ENCODE measurements at places on chromosomes 2 and 18.

- no peak for DNase-seq
Observed at GRCh38 chr2:28343184-28343942, 49.3 kb upstream of the FOSL2 start.

DNA sequence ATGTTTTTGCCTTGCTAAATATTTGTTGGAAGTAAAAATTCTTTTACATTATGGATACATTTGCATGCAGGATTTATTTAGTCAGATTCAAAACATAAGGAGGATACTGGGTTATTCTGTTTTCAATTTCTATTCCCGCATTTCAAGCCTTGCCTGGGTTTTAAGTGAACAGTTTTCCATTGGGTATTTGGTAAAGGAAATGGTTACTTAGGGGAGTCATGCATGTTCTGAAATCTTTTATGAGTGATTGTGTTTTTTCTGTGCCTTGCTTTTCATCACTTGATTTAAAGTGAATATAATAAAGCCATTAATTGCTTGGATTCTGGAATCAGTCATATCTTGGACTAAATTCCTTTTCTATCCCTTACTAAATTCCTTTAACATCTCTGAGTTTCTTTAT, 12.0 kb upstream of the SP9 start:
- no peak for DNase-seq

DNA sequence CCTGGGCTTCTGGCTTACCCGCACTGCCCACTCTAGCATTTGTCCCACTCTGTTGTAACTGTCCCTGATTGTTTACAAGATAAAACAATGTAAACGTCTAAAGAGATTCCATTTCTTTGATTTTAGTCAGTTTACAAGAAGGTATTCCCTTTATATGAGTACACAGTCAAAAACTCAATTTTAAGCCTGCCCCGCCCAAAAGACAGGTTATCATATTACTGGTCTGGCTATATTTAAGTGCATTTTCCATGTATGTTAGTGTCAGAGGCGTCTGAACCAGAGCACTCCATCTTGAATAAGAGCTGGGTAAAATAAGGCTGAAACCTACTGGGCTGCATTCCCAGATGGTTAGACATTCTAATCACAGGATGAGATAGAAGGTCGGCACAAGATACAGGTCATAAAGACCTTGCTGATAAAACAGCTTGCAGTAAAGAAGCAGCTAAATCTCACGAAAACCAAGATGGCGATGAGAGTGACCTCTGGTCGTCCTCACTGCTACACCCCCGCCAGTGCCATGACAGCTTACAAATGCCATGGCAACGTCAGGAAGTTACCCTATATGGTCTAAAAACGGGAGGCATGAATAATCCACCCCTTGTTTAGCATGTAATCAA, 15.0 kb downstream of the GPR45 start:
- no peak for DNase-seq

DNA sequence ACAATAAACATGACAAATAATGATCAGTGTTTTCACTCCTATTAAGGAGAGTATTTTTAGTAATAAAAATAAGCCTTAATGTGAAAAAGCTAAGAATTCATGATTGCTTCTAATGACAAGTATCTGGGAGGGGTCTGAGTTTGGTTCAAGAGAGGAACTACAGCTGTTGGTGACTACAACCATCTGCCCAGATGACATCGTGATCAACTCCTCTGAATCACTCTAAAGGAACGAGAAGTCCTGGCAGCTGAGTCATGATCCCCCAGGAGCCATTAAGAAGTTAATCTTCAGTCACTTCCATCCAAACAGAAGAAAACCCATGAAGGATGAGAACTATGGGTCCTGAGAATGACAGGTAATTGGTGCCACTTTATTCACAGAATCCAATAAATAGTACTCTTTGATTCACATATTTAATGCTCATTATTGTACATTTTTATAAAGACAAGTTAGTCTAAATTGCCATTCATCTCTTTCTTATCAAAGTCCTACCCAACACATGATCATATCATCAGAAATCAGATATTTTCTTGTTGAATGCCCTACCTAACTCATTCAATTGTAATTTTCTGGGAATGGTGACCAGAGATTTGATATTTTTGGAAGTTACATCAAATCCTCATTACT, 6.8 kb downstream of the TFPI start:
- no peak for DNase-seq

GRCh38 chr2:189281201-189281600, 101.6 kb upstream of the COL5A2 start:
- DNase-seq = no peak

DNA sequence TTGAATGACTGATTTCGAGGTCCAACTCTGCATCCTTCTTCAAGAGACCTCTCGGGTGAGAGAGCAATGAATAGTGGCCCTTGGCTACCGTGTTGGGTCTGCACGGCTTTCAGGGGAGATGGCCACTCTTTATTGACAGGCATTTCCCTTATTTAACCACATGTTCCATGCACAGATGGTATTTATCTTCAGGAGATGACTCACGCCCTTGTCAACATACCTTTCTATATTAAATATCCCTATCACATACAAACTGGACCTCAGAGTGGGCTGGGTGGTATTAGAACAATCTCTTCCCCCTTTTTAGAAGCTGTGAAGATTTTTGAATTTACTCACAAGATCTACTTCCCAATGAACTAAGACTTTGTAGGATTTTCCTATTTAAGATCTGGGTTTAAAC, 109.6 kb upstream of the CDC42EP3 start:
- DNase-seq = no peak

DNA sequence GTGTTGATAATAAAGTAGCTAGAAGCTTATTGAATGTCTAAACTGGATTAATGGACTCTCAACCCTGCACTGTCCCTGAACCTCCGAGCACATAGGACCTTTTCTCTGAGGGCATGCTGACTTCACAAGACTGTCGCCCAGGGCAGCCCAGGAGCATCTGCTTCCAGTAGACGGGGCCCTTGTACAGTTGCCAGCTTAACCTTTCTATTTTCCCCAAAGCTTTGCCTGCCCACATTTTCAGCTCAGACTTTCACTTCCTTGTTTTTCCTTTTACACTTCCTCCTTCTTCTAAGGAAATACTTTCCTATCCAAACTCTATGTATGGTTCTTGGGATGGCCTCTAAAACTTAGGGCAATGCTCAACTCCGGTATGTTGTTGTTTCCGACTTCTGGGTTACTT, 1.3 kb downstream of the VWA3B start:
- DNase-seq = no peak

DNA sequence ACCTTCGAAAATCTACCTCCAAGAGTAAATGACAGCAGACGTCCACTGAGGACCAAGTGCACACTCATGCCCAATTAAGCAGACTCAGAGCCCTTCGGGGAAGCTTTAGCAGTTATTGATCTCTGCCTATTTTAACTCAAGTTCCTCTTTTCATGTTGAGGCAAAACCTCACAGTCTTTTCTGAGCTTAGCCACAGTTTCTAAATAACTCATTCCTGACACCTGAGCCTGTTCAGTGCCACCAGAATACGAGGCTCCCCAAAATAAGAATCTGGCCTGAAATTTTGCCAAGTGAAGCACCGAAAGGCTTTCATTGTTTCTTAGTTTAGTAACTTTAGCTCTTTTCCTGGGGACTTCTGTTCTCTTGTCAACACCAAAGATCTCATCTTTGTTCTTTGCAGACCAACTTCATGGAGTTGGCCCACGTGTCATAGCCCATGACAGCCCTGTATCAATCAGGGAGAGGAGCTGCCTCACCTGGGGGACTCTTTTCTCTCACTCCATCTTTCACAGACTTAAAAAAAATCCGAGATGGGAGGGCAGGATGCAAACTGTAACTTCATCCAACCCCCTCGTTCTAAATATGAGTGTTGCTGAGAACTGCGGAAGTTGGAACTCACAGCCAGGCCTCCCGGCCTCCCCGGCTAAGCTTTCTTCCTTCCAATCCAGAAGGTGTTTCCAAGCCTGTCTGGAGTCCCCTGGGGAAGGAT, 22.2 kb downstream of the INPP5D start:
- no peak for DNase-seq

DNA sequence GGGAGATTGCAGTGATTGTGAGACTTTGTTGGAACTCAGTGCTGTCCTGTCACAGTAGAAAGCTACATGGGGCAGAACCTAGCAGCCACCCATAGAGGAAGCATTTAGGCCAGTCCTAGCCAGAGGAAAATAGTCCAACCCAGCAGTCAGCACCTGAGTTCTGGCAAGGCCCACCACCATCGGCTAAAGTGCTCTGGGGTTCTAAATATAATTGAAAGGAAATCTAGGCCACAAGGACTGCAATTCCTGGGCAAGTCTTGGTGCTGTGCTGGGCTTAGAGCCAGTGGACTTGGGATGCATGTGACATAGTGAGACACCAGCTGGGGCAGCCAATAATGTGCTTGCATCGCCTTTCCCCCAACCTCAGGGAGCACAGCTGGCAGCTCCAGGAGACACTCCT, 28.9 kb upstream of the ACTR2 start:
- DNase-seq = no peak

- DNase-seq = no peak
Observed at GRCh38 chr18:919078-919477, 14.4 kb downstream of the ADCYAP1 start.

DNA sequence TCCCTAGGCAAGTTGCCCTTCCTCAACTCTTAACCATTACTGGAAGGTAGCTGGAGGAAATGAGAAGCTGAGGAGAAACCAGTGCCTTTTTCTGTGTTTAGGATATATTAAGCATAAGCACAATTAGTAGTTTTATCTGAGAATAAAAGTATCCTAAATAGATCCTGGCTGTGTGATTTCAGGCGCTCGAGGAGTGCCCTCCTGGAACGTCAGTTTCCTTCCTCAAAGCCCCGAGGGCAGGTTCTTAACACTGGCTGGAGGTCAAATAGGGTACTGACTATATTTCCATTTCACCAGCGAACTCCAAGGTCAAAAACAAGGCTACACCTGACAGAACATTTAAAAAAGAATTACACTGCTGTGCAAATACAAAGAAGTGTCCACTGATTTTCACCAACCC, 1.5 kb upstream of the STON1 start:
- no peak for DNase-seq

DNA sequence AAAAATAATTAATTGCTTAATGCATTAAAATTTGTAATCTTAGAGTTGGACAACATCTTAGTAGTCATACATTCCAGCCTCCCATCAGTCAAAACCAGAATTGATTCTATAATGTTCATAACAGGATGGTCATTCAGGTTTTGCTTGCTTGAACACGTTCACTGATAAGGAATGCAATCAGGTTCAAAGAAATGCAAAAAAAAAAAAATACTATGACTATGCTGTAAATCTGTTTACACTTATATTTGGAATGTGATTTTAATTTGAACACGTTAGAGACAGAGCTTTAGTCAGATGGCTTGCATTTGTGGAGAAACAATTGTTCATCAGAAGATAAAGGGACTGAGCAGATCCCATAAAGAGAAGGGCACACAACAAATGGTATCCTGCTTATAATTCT, 131.3 kb upstream of the UNC80 start:
- no peak for DNase-seq

DNA sequence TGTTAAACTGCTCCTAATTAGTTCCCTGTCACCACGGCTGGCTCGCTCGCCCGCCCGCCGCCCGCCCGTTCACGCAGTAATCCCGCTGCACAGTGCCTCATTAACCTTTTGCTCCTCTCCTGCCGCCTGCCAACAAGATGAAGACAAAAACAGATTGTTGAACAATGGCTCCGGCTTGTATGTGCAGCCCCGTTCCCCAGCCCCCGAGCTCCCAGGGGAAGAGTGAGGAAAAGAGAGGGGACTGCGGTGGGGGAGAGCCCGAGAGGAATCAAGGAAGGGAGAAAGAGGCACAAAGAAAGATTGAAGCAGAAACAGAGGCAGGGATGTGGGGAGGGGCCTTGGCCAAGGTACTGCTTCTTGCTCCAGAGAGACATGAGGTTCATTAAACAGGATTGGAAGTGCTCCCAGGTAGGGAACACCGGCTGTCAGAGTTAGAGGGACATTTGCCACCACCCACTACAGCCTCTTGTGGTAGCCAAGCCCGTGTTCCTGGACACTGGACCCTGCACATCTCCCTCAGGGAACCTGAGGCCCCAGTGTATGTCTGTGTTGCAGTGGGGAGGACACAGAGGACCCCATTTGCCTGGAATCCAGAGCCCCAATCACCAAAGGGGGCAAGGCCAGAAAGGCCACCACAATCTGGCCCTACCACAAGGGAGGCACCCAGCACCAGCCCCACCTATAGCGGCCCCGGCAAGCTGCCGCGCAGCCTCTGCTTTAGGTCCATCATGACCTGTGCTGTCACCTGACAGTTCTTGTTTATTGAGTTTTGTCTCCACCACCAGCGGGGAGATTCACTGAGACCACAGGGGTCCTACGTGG, 38.1 kb downstream of the EMX1 start:
- DNase-seq = peak; percentile 27

- DNase-seq = no peak
Observed at GRCh38 chr2:143686585-143687164, 557.5 kb downstream of the ARHGAP15 start.

DNA sequence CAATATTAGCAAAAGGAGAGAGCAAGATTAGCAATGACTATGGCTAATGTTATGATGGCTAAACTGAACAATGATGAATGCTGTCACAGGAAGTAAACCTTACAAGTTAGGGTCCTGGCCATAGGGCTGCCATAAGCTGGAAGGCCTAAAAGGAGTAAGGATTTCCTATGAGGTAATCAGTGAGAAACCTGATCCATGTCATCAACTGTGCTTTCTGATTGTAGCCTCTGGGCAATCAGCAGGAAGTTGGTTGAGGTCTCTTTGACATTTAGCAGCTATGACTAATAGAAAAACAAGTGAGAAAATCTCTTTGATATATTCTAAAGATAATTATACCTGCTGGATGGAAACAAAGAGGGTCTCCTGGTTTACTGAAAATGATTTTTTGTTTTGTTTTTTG, 193.0 kb downstream of the RAB3GAP1 start:
- no peak for DNase-seq

DNA sequence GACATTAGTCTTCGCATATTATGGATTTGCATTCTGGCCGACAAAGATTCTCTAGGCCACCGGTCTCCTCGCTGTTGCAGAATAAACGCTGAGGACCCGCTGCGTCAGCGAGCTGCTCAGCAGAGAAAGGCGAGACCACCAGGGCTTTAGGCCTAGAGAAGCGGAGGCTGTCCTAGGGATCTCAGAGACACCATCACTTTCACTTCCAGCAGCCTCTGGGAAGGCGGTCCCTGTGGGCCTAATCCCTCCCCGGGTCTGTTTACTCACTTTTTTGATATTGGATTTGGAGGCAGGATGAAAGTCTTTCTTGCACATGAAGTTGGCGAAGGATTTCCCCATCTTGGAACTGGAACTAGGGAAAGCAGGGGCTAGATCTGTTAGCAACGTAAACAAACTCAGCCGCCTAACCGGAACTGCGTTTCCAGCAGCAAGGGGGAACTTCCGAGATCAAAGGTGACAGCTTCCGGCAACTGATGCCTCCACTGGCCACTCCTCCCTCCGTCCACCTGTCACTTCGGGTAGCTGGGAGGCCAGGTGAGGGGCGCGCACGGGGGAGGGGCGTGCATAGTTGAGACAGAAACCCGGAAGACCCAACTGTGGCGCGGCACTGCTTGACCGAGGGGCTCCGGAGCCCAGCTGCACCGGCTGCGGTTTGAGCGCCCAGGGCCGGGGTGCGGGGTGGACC, at the start of gene SCRN3:
TSS of gene SCRN3 (plus strand) at position 447 of the 685 bp plus-strand sequence. CDS start 2,554 bp downstream, outside the sequence.
- peak; percentile 74 for DNase-seq
